Adrenal gland (tissue), 19 donors: ENCODE measurements at places on chromosomes 16 and 17. TPM values are rescaled to one million over a fixed set of nuclear protein-coding genes. Genes with fewer than 3 reads are reported as not detected.

USB1 gene
- 54.3 TPM for total RNA-seq

TBC1D3H gene
- total RNA-seq: not detected

DNA sequence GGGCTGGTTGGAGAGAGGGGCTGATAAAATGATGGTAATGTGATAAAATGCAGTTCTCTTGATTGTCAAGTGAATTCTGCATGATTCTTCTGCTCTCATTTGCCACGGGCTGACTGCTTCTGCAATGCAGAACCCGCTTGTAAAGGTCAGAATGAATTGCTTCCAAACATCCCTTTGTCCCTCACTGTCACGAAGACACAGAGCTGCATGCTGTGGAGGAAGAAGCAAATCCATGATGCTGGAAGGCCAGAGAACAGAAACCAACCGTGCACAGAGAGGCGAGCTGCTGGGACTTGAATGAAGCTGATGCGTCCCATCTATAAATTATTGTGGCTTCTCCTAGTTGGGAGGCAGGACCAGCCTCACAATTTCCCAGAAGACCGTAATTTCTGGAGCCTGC, 171.6 kb downstream of the PRKCB start:
- DNase-seq: no peak

GRCh38 chr17:29625037-29625750, 2.5 kb upstream of the CORO6 start:
- DNase-seq: no peak

DNA sequence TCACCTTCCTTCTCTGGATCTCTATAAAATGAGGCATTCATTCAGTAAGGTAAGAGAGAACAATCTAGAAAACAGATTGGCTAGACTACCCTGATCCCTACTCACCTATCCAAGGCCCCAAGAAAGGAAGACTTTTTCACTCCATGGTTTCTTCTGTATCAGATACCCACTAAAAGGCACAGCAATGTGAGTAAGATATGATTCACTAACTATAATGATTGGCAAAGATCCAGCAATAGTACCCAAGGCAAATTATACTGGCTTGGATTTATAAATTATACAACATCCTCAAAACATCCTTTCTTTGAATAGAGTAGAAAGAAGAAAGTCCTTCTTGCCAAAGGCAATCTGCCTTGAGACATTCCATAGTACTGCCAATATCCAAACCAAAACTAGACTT, 1432.0 kb upstream of the GOT2 start:
- DNase-seq: no peak

DNA sequence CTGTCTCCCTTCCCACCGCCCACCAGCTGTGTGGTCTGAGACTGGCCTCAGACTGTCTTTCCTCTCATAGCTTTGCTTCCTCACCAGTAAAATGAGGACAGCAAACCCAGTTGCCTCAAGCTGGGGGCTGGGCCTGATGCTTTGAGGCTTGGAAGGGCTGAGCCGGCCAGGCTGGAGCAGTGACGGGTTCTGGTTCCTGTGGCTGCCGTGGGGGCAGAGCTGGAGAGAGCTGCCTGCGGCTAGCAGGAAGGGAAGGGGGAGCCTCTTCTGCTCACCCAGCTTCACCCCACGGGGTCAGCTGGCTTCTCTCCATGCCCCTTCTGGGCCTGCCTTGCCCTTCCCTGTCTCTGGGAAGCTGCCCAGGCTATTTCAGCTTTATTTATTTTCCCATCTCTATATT, 23.7 kb downstream of the LASP1 start:
- DNase-seq: no peak

- no peak for DNase-seq
Measured at GRCh38 chr17:28763137-28763799, 19.5 kb downstream of the TRAF4 start.

DNA sequence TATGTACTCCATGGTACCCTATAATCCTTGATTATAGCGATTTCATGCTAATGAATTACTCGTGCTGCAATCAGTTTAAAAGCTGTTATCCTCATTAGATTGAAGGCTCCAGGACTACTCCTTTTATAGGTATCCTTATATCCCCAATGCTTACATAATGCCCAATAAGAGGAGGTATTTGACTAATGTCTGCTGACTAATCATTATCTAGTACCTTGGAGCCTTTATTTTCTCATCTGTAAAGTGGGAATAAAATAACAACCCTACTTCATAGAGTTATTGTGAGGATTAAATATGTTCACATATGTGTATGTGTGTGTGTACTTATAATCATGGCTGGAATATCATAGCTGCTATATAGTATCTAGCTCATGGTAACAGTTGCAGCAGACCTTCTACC, 1031.5 kb downstream of the CDH11 start:
- no peak for DNase-seq

CDRT4 gene
- 6.9 TPM for total RNA-seq

GRCh38 chr16:76583466-76583865, 306.3 kb downstream of the CNTNAP4 start:
- peak; percentile 24 for DNase-seq

DPEP3 gene
- total RNA-seq: not detected

- no peak for DNase-seq
Measured at GRCh38 chr16:9007177-9007794, 43.6 kb upstream of the USP7 start.

PDE6G gene
- not detected for total RNA-seq

- no peak for DNase-seq
Measured at GRCh38 chr16:8639694-8640093, 18.2 kb downstream of the METTL22 start.

- no peak for DNase-seq
Measured at GRCh38 chr17:65123757-65124675, 13.2 kb upstream of the RGS9 start.

DNA sequence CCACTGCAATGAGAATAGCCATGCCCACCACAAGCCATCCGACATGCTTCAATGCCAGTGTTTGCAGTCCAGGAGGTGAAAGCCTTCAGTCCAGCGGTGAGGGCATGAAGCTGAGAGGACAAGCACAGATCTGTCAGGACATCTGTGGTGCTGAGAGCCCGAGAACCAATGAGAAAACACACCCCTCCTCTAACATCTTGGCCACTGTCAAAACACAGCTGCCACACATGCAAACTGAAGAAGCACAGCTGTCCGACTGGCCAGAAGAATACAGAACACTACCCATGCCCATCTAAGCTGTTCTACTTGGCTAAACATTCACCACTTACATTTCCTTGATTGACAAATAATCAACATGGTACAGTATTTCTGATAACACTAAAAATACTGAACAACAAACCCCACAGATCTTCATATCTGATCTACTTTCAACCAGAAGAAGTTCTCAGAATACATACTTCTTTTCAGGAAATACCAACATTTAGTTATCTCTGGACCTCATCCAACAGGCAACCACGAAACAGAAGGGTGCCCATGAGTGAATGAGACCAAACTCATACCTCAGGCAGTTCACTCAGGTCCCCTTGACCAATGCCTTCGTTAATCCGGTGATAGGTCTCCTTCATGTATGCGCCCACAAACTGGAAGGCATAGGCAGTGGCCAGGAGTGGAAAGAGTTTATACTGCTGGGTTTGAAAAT, 10.2 kb upstream of the FBF1 start:
- DNase-seq: no peak

DNA sequence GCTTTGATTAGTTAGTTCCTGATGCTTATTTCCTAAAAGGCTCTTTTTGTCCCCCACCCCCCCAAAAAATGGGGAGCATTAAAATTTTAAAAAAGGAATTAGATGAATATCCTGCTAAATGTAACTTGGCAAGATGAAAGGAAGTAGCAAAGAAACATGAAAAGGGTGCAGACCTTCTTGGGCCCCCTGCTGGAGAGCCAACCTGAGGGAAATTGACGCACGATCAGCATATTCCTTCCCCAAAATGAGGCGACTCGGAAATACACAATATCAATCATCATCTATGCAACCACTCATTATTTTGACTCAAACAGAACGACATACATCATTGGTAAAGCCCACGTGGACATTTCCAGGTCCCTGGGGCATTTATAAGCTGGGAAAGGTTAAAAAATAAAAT, 59.7 kb downstream of the GRIN2A start:
- no peak for DNase-seq

- DNase-seq: no peak
Measured at GRCh38 chr16:82623241-82623640, 3.5 kb upstream of the CDH13 start.

- DNase-seq: no peak
Measured at GRCh38 chr17:68423251-68423650, 34.0 kb downstream of the WIPI1 start.

GRCh38 chr17:69411766-69412165, 2.7 kb upstream of the MAP2K6 start:
- DNase-seq: no peak

DNA sequence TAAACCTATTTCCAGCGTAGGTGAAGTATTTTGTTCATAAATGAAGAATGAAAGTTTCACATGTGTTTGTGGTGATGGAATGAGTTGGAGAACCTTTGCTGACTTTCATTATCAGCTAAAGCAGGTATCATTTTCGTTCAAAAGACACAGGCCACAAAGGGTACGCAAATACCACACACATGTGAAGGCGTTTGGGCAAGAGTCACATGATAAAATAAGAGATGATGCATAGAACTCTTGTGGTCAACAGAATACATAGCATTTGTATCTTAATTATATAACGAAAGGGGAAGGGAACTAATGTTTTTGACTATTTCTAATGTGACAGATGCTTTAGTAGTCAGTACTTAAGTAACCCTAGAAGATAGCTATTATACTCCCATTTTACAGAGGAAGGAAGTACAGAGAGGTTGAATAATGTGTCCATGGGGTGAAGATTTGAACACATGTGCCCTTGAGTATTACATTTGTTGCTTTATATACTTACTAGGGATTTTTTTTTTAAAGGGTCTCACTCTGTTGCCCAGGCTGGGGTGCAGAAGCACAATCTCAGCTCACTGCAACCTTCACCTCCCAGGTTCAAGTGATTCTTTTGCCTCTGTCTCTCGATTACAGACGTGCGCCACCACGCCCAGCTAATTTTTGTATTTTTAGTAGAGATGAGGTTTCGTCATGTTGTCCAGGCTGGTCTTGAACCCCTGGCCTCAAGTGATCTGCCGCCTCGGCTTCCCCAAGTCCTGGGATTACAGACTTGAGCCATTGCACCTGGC, 4.8 kb downstream of the RPA1 start:
- DNase-seq: no peak

CPHXL2 gene
- not detected for total RNA-seq

DNA sequence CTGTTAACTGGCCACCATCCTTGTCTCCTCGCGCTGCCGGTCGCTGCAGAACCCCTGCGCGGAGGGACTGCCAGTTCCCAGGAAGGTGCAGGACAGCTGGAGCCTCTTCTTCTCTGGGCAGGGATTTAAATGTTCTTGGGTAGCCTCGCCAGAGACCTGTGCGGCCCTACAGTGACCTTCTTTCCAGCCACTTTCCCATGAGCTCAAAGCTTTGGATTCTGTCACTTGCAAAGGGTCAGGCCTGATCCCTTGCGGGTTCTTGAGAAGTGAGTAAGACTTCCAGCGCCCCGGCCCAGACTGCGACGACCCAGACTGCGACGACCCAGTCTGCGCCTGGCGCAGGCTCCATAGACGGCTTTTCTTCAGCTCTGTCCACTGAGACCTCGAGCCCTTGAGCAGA, 1.4 kb upstream of the SLFN5 start:
- DNase-seq: no peak

- DNase-seq: no peak
Measured at GRCh38 chr16:79284766-79285165, 315.8 kb downstream of the MAF start.

- no peak for DNase-seq
Measured at GRCh38 chr17:48194097-48194550, 86.6 kb downstream of the SNX11 start.

- DNase-seq: no peak
Measured at GRCh38 chr16:14676633-14677032, 17.5 kb downstream of the PLA2G10 start.

DNA sequence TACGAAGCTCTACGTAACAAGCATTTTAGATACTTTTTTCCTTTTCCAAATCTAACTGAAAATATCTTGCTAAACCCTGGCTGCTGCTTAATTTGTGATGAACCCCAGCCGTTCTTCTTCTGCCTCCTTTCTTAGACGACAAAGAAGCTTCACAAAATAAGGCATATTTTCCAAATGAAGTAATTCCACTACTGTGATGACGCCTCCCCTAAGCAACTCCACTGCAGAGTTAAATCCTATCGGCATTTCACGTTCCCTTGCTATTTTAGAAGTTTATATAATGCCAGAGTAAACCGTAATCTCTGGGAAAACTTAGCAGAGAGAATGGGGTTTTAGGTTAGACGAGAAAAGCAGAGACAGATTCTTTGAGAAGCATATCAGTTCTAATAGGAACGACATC, 683.1 kb upstream of the SALL1 start:
- DNase-seq: no peak

GRCh38 chr17:76204277-76204676, 36.0 kb downstream of the RNF157 start:
- no peak for DNase-seq

DNA sequence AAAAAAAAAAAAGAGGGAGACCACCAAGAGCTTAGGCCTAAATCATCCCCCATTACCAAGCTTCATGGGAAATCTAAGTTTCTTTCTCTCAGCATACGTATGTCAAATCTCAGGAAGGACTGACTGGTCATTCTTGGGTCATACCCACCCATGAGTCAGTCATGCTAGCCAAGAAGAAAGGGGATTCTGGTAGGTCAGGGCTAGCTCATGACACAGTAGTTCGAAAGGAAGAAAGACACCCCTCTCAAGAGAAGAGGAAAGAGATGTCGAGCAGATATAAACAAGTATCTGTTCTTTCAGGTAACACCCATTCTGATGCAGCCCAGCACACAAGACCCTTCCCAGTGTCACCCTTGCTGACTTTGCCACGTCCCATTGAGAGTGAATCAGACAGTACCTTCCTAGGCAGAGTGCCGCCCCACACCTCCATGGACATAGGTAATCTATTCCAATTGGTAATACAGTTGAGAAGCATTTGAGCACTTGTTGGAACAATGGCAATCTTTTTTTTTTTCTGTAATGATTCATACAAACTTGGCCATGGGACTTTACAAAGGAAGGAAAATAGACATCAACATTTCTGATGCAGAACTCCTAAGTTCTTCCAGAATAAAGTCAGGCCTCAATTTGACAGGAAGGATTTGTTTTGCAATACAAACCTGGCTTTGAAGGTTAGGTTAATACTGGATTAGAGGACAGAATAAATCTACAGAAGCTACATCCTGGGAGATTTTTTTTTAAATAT, 38.2 kb downstream of the COPRS start:
- no peak for DNase-seq

GRCh38 chr16:74465851-74466685, 44.8 kb upstream of the CLEC18B start:
- DNase-seq: no peak

DOC2A gene
- total RNA-seq: 3.0 TPM

GRCh38 chr17:78665952-78666920, 89.0 kb upstream of the DNAH17 start:
- DNase-seq: peak; percentile 82

- DNase-seq: peak; percentile 76
Measured at GRCh38 chr17:65294181-65294719, 157.1 kb downstream of the RGS9 start.
